ENCODE measurements at places on chromosomes 1 and 21.

GRCh38 chr1:235781807-235782206 is 84.9 kb downstream of the LYST start:
- no peak for DNase-seq

- no peak for DNase-seq
These were observed 24.4 kb downstream of the BLZF1 start for GRCh38 chr1:169392406-169392805.

- DNase-seq = no peak
These were observed 4.8 kb upstream of the CRYBG2 start for GRCh38 chr1:26358411-26359384.

- DNase-seq = no peak
These were observed 12.2 kb downstream of the VASH2 start for GRCh38 chr1:212962509-212962908.

DNA sequence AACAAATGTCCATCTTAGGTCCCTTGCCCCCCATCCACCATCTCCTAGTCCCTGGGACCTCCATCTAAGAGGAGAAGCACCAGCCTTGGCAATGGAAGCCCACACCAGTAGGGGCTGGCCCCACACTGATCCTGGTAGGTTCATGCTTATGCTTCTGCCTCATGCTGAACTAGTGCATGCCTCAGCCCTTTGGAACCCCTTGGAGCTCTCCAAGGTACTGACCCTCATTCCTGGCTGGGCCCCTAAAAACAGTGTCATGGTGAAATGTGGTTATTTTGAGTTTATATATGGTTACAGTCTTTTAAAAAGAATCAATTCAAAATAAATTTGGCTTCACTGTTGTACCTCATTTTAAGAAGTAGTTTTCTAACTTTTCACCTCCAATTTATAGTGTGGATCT is 108.3 kb downstream of the HIVEP3 start:
- DNase-seq = peak; percentile 50

DNA sequence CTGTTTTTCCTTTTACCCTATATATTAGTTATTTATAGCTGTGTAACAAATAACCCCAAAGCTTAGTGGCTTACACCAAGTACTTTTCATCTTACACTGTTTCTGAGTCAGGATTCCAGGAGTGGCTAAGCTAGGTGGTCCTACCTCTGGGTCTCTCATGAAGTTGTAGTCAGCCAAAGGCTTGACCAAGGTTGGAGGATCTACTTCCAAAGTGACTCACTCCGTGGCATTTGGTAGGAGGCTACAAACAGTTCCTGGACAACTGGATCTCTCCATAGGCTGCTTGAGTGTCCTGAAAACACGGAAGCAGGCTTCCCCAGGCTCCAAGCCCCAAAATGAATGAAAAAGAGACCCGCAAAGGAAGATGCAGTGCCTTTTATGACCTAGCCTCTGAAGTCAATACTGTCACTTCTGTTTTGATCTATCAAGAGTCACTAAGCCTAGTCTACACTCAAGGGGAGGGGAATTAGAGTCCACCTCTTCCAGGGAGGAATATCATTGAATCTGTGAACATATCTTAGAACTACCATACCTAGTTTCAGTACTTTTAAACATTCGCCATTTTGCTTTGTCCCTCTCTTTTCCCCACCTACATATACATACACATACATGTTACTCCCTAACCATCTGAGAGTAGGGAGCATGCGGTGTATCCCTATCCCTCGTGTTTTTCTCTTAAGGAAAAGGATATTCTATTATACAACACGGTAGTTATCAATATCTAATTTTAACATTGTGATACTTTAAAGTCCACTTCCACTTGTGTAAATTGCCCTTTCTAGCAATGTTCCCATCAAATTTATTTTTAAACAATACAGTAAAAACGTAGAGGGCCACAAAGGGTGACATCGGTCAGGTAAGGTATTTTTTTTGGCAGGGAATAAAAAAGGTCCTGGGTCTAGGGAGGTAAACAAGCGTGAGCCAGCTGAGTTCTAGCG is 67.2 kb downstream of the SLC35A3 start:
- no peak for DNase-seq

GRCh38 chr1:229432116-229432461 is 1.8 kb downstream of the ACTA1 start:
- no peak for DNase-seq

DNA sequence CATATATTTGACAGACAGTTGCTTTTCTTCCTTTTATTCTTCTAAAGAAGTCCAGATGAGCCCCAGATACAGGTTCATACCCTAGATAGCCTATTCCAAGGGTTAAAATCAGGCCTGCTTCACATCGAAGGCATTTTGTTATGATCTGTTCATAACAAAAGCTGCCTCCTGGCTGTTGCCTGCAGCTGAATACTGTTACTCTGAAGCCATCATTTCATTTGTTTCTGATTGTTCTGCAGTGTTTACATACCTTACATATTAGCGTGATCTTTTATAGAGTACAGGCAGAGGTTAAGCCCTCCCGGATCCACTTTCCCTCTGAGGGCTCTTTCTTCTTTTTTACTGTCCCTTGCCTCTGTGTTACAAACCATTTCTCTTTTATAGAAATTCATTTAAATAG is 219.0 kb upstream of the HOOK1 start:
- no peak for DNase-seq

DNA sequence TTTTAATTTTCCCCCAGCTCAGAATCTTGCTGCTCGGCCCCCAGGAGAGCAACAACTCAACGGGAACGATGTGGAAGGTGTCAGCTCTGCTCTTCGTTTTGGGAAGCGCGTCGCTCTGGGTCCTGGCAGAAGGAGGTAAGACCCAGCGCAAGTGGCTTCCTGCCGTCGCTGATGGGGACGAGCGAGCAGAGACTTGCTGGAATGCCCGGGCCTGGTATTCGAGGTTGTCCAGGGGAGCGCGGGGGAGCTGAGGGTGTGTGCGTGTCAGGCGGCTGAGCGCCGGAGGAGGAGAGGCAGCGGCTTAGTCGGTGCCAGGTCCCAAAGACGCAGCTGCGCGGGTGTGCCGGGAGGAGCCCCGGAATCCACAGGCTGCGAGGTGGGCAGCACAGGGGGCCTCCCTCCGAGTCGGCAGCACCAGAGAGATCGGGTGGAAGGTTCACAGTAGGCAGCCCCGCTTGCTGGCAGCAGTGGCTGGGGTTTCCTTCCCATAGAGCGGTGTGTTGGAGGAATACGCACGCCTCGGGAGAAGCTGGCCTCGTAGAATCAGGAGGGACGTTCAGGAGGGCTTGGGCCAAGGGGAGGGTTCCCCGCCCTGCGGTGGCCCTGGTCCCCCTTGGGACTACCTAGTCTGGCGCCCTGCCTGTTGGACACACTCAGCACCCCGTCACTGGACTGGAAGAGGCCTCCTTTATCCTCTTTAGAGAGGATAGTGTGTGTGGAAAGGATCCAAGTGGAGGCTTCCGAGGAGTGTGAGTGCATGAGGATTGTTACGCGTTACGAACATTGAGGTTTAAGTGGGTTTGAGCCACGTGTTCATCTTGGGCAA is 547 bp downstream of the PDPN start:
- DNase-seq = peak; percentile 33

GRCh38 chr1:13523780-13524477 is 10.1 kb upstream of the LRRC38 start:
- DNase-seq = no peak

GRCh38 chr21:38804789-38805327 is 871 bp upstream of the ETS2 start:
- peak; percentile 42 for DNase-seq

DNA sequence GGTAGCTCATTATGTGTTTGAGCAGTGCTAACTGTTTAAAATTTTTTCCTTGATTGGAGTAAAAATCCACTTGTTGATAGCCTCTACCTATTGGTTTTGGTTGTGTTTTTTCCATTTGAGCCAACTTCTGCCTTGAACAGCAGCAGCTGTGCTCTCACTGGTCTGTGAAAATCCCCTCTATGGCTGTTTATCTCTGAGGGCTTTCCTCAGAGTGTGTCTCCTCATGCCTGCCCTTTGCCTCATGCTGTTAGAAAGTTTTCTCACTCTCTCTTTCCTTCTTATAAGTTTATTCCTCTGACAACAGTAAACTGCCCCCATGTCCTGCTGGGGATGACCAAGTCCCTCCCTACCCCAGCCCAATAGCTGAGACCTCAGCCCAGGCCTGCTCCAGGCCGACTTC is 14.1 kb downstream of the REG4 start:
- DNase-seq = no peak

DNA sequence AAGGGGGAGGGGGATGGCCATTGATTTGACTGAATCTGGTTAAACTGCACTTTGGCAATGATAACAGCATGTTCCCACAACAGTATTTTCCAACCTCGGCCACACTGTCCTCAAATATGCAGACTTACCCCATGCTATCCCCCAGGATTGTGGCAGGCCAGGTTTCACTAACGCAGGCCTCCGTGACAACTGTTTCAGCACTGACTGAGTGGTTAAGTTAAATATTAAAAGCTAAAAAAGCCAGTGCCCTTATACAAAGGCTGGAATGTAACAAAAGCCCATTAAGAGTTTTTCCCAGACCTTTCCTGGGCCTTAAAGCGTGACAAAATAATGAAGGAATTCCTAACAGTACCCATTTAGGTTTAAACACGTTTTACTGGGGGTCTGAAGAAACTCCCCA is 202.9 kb downstream of the USP25 start:
- no peak for DNase-seq

DNA sequence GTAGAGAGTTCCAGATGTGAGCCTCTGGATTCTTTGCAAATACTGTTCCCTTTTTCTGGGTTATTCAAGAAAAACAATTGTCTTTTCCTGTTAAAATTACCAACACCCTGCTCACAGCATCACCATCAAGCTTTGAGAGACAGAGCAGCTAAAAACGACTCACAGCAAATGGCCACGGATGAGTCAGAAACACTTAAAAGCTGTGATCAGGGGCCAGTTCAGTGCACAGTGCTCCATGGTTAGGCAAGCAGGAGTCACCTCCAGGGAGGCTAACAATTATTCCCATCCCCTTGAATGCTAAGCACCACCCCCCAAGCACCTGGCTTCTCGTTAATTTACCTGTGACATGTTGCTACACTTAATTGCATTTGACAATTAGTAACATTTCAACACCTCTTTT is 128.4 kb upstream of the CAMK1G start:
- DNase-seq = no peak

DNA sequence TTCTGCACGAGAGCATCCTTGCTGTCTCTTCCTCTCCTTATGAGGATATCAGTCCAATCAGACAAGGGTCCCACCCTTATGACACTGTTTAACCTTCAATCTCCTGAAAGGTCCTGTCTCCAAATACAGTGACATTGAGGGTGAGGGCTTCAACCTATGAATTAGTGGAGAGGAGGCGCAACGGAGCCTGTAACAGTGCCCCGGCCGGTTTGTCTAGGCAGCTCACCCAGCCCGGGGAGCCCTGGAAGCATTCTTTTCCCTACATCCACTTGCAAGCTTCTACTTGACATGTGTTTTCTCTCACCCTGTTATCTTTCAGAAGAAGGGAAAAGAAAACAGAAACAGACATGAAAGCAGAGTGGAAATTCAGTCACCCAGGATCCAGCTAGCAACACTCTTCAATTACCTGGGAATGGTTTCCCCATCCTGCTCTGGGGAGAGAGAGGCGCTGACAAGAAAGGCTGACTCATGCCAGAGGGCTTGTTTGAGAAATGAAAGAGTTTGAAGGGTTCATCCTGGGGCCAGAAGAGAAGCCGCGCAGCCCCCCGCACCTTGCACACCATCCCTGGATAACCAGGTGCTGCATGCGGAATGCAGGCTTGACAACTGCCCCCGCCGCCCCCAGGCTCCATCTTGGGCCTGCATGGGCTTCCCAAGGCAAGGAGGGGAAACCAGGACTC is 394.9 kb downstream of the NPHP4 start:
- DNase-seq = no peak

DNA sequence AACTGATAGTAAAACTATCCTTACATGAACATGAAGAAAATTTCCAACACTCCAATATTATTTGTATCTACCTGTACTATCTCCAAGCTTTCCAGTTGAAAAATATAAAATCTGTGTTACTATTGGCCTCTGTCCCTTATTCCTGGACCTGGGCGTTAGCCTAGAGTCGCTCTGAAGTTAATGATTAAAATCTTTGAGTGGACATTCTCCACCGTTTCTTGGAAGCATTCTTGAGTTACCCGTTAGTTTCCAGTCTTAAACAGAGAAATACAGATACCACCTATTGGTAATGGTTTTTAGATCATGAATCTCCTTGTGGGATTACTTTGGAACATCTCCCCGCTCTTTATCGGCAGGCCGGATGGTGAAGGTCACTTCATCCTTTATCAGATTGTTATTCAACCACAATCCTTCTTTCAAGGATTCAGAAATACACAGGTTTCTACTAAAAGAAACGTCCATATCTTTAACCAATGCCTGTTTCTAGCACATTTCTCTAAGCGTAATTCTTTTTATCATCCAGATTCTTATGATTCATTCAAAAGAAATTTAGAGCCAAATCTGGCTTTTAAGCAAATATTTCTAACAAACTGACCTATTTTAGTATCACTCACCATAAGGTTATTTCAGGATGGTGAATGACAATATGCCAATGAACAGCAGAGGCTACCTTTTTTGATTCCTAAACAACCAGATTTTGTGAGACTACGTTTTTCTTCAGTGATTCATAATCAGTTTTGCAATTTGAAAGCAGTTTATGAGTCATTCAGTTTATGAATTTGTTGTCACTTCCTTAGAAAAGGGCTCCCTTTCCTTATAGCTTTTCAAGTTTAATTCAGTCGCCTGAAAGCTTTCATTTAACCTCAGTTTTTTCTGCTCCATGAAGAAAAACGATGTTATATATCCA is 70.2 kb upstream of the ERRFI1 start:
- no peak for DNase-seq

GRCh38 chr1:156524481-156524869 is 23.9 kb upstream of the MEF2D start:
- no peak for DNase-seq

GRCh38 chr21:33432496-33432895 is 29.3 kb downstream of the IFNGR2 start:
- no peak for DNase-seq

DNA sequence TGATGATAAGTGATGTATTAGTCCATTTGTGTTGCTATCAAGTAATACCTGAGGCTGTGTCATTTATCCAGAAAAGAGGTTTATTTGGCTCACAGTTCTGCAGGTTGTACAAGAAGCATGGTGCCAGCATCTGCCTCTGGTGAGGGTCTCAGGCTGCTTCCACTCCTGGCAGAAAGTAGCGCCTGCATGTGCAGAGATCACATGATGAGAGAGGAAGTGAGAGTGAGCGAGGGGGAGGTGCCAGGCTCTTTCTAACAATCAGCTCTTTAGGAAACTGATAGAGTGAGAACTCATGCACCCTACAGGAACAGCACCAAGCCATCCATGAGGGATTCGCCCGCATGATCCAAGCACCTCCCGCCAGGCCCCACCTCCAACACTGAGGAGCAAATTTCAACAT is 2.2 kb upstream of the FHAD1 start:
- DNase-seq = no peak

DNA sequence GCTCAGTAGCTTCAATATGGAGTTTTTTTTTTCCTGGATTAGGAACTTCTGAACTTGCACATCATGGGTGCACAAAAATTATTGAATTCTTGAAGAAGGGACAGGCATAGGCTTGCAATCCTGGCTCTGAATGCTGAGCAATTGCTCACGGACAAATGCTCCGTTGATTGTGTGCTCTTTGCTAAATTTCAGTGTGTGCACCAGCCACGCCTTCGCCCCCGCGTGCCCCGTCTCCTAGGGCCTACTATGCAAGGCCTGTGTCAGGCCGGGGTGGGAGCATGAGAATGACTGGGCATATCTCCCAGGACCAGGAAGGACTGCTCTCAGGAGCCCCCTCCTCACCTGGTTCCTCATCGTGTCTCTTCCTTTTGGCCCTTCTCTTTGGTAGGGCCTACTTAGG is 17.4 kb downstream of the IL6R start:
- no peak for DNase-seq
